ENCODE measurements at places on chromosomes 7 and 10.

DNA sequence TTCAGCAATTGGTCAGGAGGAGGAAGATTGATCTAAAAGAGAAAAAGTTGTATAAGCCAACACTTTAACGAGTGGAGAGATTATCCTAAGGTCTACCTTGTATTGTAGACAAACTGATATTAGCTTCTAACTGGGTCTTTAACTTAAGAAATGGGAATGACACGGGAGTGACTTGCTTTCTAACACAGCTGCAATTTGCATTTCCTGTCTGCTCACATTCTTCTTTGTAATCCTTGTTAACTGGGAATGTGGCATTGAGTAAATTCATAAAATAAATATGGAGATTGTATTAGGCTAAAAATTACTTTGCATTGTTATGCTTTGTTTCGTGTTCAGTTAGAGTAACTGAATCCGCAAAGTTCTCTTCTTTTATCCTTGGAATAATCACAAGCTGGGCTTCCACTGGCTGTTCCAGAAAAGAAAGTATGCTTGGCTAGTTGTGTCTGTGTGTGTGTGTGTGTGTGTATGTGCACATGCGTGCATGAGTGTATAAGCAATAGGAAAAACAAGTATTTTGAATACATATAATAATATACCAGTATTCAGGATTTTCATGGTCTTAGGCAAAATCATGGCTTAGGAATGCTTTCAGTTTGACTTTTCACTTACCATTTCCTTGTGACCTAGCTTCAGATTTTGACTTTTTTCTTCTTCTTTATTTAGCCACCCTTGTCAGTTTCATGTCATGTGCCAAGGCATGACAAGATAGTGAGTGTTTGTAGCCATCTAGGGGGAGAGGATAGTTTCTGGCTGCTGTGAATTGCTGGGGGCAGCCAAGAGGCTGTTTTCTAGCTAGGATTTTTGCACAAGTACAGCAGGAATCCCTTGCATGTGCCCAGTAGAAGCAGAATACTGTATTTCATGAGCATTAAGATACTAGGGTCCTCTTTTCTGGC is 54.5 kb upstream of the FZD8 start:
- no peak for DNase-seq

DNA sequence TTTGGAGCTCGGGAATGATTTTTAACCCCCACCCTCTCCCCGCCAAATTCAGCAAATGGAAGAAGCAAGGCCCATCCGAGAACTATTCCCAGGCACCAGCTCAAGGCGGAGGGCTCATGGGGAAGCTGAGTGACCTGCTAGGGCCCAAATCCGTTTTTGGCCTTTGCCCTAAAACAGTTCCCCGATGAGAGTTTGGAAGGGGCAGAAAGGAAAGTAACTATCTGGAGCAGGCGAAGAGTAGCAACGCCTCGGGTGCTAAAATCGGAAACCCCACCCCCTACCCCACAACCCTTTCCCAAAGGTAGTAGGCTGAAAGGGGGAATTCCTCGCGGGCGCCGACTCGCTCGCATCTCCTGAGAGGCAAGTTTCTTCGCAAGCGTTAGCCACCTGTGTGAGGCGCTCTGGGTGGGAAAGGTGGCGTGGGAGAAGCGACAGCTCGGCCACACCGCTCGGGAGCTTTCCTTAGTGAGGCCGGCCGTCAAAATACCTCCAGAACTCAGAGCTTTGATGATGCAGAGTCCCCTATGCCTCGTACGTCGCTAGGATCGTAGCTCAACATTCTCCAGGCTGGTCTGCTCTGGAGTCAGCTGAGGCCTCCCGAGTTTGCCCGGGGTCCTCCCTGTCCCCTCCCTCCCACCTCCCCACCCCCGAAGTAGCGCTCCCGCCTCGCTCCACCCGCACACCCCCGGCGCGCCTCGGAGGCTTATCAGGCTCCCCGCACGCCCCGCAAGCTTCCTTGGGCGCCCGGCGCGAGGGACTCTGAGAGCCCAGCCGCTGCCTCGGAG is 642 bp upstream of the PRKG1 start:
- DNase-seq = no peak

GRCh38 chr10:104577163-104577562 is 63.9 kb upstream of the SORCS3 start:
- no peak for DNase-seq

DNA sequence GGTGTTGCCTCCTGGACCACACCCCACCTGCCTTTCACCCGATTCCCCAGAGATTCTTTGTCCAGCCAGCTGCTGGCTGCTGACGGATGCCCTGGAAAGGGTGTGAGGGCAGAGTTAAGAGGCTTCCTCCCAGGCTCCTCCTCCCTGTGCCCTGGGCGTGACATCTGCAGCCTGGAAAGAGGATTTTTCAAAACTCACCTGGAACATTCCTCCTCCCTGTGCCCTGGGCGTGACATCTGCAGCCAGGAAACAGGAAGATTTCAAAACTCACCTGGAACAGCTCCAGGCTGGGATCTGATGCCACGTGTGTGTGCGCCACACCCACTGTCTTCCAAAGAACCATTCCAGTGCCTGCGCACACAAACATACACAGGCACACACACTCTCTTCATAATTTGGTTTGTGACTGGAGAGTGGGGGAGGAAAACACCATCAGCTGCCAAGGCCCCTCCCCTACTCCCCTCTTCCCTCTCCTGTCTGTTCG is 5.2 kb downstream of the MARVELD1 start:
- DNase-seq = peak; percentile 46

- no peak for DNase-seq
These were observed 292.4 kb downstream of the GATA3 start for GRCh38 chr10:8346861-8347260.

DNA sequence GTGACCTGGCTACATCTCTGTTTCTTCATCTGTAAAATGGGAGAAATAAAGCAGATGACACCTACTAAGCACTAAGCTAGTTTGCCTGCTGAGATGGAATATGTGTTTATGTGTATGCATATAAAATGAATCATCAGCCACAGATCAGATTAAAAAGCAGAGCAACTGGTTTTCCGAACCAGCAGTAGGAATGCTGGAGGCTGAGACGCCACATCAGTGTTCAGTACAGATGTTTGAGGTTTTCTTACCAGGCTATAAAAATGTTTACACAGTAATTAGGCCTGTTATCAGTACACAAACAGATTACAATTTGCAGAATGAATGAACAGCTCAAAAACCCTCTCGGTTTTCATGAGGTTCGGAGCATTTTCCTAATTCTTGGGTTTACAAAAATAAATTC is 85.8 kb downstream of the CALN1 start:
- DNase-seq = no peak

GRCh38 chr7:134473861-134474291 is 15.0 kb upstream of the AKR1B1 start:
- no peak for DNase-seq

- DNase-seq = no peak
These were observed 402.9 kb downstream of the MAGI2 start for GRCh38 chr7:79050603-79051002.

GRCh38 chr10:75410132-75411005 is 8.8 kb upstream of the ZNF503 start:
- DNase-seq = no peak

- DNase-seq = peak; percentile 43
These were observed 348.4 kb upstream of the PODXL start for GRCh38 chr7:131904760-131905327.

GRCh38 chr10:49269523-49269922 is 29.4 kb upstream of the C10orf71 start:
- no peak for DNase-seq

GRCh38 chr7:122248472-122248871 is 56.1 kb downstream of the FEZF1 start:
- no peak for DNase-seq

- no peak for DNase-seq
These were observed 266.2 kb downstream of the HTR7 start for GRCh38 chr10:90591629-90592028.

DNA sequence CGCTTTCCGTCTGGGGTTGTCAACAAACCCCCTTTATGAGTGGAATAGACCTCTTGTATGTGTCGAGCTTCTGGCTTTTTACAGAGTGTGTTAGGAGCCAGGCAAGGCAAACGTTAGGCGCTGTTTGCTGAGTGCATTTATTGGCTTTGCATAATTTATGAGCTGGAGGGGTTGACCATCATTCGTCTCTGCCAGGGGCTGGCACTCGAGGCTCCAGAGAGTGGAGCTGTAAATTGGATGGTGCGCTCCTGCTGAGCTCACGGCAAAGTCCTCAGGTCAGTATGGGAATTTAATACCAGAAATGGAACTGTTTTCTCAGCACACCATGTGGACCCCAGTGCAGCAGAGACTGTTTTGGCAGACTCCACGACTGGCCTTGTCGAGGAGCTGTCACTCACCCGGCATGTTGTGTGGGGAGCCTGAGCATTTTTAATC is 699.4 kb upstream of the GALNT17 start:
- peak; percentile 26 for DNase-seq

DNA sequence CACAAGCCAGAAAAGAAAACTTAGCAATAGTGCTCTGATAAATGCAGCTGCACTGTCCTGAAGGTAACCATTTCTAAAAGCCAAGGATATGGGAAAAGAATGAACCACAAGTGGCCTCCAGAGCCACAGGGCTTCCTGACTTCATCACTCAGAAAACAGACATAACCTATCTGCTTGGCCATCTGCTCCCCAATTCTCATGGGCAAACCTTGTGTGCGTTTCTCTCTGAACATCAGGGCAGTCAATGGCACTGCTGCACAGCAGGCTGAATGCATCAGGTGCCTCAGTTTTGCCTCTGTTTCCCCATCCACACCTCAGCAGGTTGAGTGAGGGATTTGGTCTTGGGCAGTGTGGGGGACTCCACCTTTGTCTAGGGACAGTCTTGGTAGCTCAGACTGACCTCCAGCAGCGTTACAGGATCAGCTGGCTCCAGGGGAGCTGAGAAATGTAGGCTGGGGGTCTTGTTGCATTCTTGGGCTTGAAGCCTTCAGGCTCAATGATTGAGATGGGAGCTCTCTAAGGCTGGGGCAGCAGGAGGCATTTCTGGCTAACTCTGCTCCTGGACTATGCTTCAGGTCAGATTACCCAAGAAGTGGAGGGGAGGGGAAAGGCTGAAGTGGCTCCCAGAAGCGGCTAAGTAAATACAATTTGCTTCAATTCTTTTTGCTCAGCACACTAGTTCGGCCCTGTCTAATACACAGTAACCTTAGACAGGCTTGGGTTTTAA is 23.6 kb upstream of the PDLIM1 start:
- DNase-seq = no peak

GRCh38 chr7:12771378-12771877 is 84.0 kb downstream of the ARL4A start:
- no peak for DNase-seq

GRCh38 chr7:40315277-40315676 is 180.5 kb downstream of the SUGCT start:
- DNase-seq = no peak

DNA sequence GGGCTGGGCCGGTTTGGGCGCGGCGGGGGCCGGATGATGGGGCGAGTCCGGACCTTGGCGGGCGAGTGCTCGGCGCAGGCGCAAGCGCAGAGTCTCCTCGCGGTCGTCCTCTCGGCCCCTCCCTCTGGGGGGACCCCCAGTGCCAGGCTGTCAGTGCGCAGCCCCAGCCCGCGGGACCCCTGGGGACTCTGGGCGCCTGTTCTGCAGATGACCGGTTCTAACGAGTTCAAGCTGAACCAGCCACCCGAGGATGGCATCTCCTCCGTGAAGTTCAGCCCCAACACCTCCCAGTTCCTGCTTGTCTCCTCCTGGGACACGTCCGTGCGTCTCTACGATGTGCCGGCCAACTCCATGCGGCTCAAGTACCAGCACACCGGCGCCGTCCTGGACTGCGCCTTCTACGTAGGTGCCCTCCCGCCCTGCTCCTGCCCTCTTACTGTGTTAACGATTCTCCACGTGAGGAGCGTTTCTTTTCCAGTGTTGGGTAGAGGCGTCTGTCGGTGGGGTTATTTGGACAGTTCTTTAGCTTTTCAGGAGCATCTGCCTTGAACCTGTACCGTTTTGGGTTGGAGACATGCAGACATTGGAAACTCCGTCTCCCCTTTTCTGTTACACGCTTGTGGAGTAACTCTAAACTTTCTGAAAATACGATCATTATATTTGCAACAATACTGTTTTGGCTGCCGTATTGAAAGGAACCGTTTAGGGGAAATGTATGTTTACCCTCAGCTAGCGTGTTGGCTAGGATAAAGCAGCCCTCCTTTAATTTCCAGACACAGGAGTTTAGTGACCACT is 706 bp downstream of the BUB3 start:
- peak; percentile 62 for DNase-seq

- no peak for DNase-seq
These were observed 101.0 kb downstream of the GSAP start for GRCh38 chr7:77315182-77315591.

GRCh38 chr7:35565927-35566326 is 129.0 kb downstream of the HERPUD2 start:
- DNase-seq = no peak

- no peak for DNase-seq
These were observed 687.6 kb downstream of the AUTS2 start for GRCh38 chr7:70285854-70286253.

DNA sequence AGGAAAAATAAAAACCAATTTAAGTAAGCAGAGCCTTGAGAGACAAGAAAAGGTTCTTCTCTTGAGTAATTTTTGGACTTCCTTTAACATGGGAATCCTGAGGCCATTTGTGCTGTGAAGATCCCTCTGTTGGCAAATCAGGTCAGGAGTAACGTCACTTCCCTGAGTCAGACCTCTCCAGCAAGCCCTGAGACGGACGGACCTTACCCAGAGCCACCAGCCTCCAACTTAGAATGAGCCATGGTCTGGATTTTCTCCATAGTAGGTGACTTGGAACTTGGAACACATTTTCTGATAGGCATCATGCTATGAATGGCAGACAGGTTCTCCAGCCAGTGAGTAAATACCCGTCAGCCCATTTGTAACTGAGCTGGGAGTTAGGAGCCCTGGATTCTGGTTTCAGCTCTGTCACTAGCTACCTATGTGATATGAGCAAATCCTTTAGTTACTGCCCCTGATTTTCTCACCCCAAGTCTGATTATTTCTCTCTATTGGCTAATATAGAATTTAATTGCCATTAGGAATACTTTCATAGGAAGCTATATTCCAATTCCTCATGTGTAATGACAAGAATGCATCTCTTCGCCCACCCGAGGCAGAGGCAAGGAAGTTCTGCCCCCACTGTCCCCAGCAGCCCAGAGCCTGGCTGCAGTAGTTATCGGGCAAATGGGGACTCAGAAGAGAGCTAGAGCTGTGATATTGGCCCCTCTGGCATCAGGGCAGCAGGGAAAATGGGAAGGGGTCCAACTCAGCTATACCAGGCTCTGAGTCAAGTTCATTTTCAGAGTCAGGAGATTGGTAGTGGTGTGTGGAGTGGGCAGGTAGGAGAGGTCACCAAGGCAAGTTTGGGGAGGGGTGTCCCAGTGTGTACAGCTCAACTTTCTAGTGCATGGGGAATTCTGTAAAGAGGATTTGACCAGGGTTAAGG is 153.7 kb upstream of the AGK start:
- DNase-seq = no peak

- DNase-seq = no peak
These were observed 82.9 kb downstream of the ELFN1 start for GRCh38 chr7:1752771-1753563.

- no peak for DNase-seq
These were observed 17.2 kb upstream of the FXYD4 start for GRCh38 chr10:43354330-43354635.

DNA sequence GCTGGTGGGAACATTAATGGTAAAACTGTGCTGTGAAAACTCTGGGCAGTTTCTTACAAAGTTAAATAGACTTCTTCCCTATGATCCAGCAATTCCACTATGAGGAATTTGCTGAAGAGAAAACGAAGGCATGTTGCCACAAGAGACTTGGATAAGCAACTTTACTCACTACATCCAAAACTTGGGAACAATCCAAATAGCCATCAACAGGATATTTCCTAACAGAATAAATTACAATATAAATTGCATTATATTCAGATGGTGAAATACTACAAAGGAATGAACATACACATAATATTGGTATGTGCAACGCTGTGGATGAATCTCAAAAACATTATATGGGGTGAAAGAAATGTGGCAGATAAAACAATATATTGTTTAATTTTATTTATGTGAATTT is 21.4 kb upstream of the MKI67 start:
- no peak for DNase-seq

All from WERI-Rb-1 (cell line).